ENCODE measurements at places on chromosomes 12 and 14.

- no peak for DNase-seq
Measured at GRCh38 chr12:56315249-56315621, 553 bp downstream of the CNPY2 start.

DNA sequence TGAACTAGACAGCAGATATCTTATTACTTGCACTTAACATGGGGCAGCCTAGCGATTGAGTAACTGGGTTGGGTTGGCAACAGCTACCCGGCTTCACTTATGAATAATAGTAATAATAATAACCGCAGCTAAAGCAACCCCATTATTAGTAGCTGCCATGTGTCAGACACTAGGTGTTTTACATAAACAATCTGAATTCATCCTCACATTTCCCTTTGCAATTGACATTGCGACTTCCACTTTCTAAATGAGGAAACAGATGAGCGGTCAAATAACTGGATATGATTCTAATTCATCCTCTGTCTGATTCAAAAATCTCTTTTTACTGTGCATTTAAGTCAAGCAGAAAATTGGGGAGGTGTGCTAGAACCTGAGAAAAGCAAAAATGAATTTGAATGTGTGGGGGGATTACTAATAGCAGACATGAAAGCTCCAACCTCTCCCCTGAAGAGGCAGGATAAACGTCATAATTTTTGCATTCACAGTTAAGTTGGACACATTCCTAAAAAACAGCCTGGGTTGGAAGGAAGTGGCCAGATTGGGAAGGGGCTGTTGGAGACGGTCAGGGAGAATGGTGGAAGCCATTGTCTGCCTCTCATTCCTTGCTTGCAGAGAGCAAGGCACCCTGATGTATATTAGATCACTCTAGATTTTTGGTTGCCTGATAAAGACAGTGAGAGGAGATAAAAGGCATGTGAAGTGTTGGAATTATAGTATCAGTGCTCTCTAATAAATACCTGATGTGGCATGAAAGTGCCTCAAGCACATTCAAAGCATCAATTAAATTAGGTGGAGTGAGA, 13.1 kb downstream of the EMP1 start:
- DNase-seq = no peak

- DNase-seq = no peak
Measured at GRCh38 chr12:49357103-49357678, 10.1 kb upstream of the SPATS2 start.

GRCh38 chr12:89154743-89155499, 197.4 kb downstream of the DUSP6 start:
- no peak for DNase-seq

- DNase-seq = no peak
Measured at GRCh38 chr14:69471916-69472315, 12.6 kb upstream of the PLEKHD1 start.

GRCh38 chr14:50756300-50756699, 74.7 kb downstream of the NIN start:
- DNase-seq = no peak

DNA sequence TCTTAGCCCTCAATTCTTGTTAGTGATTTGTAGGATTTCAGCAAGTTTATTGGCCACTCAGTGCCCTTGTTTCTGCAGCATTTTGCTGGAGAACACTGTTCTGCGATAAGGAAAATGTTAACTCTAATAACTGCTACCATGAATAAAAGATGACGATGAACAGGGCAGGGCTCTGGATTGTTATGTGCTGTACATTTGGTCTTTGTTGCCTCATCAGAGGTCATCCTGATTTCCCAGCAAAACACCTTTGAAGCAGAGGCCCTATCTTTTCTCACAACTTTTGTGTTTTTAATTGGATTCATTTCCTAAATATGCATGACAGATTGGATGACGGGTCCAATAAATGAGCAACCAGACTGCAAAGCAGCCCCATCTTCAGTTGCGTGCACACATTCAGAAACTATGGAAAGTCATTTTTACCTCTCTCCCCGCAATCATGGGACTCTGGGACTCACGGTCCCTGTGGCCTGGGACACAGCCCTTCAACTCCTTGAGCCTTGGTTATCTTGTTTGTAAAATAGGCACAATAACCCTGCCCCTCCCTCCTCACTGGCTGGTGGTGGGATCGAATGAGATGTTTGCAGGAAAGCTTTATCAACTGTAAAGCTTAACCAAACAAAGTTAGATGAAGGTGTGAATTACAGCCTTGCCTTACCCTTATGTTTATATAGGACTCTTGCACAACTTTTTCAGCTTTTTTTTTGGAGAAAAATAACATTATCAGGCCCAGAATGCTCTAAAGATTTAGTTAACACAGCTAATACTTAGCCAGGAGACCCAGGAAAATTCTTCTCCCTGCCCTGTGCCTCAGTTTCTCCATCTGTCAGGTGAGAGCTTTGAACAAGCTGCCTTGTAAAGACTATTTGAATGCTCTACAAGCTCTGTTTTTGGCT, 45.4 kb downstream of the RPH3A start:
- no peak for DNase-seq

DNA sequence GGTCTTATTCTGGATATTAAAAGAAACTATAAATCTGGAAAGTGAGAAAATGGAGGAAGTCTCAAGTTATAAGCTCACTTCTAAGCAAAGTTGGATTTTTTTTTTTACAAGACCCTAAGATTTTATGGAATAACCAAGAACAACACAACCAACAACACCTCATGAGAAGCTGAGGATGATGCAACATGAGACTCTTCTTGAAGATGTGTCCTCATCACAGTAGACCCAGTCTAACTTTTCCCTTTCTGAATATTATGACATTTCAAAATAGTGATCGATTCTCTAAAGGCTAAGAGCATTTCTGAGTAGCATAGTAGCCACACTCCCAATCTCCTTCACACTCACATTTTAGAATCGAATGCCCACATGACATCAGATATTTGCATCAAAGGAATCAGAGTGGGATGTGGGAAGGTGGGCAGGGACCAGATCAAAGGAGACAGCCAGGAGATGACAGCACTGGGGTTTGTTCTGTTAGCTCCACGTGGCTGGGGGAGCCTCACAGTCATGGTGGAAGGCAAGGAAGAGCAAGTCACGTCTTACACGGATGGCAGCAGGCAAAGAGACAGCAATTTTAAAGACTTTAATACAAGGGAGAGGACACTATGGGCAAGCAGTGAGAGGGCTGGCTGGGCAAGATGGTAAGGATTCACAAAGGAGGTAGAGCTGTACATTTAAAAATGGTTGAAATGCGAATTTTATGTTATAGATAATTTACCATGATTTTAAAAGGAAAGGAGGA, 90.7 kb upstream of the MYL2 start:
- no peak for DNase-seq

- no peak for DNase-seq
Measured at GRCh38 chr14:28502517-28502916, 264.1 kb upstream of the FOXG1 start.

DNA sequence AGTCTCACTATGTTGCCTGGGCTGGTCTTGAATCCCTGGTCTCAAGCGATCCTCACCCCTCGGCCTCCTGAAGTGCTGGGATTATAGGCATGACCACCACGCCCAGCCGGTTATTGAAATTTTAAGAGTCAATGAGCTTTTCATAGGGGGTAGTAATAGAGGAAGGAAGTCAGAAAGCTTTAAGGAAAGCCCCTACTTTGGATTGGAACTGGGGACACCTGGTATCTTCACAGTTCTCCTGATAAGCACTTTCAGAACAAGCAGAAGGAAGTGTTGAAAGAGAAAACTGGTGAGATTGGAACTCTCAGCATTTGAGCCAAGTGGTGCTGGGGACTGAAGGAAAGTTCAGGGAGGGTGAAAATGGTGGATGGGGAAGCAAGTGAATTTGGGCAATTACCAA, 5.1 kb downstream of the SLC4A8 start:
- DNase-seq = no peak

DNA sequence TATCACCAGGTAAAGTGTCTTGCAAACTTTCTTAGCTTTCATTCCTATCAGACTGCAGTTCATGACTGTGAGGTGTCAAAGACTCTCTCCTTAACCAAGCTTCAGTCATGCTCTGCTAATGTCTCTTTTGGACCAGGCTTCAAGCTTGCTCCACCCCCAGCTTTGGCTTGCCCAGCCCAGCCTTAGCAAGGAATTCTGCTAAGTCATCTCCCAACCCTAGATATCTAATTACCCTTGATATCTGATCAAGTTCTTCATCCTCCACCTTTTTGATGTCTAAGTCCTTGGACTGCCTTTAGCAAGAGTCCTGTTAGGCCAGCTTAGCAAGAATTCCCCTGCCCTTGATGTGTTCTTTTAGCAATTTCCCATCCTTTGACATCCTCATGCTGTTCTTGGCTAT, 108.9 kb upstream of the FGD4 start:
- DNase-seq = no peak

GRCh38 chr14:39109893-39110715, 4.0 kb upstream of the GEMIN2 start:
- no peak for DNase-seq

DNA sequence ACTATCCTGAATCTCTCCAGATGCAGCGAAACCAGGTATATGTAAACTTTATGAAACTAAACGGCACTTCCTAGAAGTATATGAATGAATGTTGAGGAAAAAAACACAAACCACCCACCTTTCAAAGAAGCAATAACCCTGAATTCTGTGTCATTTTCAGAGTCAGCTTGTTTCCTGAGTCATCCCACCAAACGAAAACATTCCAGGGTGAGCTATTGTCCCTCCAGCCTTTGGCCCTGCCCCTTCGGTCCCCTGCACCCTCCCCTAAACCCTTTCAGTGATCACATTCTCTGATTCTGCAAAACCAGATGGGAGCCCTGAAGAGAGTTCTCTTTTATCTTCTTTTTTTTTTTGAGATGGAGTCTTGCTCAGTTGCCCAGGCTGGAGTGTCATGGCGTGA, 202.6 kb upstream of the ALG10B start:
- DNase-seq = no peak

DNA sequence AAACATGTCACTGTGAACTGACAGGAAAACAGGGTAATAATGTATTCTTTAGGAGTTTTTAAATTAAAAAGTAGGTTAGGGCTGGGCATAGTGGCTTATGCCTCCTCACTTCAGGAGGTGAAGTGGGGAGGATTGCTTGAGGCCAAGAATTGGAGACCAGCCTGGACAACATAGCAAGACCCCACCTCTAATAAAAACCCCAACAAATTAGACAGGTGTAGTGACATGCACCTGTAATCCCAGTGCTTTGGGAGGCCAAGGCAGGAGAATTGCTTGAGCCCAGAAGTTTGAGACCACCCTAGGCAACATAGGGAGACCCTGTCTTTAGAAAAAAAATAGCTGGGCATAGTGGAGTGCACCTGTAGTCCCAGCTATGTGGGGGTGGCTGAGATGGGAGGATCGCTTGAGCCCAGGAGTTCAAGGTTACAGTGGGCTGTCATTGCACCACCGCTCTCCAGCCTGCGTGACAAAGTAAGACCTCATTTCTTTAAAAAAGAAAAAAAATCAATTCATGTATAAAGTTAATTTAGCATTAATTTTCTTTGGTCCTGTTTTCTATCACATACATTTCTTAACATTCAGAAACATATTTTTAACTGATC, 20.4 kb downstream of the FBXO34 start:
- DNase-seq = no peak

DNA sequence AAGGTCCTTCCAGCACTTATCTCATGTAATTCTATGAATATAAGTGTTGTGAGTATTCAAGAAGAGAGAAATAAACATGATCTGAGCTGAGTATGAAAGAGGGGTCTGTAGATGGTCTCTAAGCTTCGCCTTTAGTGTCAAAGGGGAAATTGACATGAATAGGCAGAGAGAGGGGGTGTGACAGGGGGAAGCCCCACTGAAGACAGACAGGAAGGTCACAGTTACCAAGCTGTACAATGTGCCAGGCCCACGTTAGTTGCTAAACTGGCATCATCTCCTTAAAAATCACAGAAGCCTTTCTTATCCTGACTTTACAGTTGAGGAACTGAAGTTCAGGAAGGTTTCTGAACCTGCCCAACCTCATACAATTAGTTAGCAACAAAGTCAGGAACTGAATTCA, 7.6 kb downstream of the ARHGEF40 start:
- no peak for DNase-seq

DNA sequence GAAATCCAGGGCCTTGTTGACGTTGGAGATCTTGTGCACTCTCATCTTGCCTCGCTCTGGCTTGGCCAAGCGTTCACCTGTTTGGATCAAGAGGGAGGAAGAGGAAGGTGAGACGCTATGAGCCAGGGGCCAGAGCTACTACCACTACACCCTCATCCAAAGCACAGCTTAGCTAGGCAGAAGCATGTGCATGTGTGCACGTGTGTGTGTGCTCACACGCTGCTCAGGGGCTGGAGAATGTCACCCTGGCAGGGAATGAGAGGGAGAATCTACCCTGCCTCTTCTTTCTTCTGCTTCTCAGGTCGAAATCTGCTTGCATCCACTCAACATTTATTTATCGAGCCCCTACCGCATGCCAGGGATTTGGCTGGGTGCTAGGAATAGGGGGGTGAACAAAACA, 58.1 kb downstream of the ACTN1 start:
- no peak for DNase-seq
